Midbrain (tissue), 1 donor: ENCODE measurements at places on chromosomes 5 and 9.

DNA sequence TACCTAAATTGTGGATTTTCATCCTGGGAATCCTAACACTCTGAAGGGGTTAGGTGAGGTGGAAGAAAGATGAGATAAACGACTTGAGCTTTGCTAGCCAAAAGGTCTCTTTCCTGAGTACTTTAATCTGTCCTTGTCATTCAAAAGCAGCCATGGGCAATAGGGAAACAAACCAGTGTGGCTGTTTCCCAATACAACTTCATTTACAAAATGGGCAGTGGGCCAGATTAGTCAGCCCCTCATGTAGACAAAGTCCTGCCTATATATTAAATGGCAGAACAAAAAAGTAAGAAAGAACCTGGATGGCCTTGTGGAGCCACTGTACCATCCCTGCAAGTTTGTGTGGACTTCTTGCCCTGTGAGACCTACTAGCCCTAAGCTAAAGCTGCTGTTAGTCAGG is 51.0 kb upstream of the NFIL3 start:
- no peak for DNase-seq

DNA sequence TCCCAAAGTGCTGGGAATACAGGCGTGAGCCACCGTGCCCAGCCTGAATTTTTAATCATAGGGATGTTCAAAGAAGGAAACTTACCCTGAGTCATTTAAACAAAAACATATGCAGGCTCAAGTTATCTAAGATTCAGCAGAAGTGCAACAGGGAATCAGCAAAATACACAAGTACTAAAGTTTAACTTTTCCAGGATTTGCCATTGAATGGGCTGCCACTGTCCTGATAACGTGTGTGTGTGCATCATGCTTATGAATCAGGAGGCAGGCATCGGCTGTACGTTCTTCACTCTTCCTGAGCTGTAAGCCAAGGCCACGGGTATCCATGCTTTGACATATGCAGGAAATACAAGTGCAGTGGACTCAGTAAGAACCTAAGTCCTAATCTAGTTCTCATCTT is 48.8 kb upstream of the FST start:
- DNase-seq, result no peak

- no peak for DNase-seq
Measured at GRCh38 chr9:103978396-103978795, 115.7 kb upstream of the SMC2 start.

GRCh38 chr5:34494111-34494755 is 161.9 kb upstream of the RAI14 start:
- DNase-seq, result no peak

DNA sequence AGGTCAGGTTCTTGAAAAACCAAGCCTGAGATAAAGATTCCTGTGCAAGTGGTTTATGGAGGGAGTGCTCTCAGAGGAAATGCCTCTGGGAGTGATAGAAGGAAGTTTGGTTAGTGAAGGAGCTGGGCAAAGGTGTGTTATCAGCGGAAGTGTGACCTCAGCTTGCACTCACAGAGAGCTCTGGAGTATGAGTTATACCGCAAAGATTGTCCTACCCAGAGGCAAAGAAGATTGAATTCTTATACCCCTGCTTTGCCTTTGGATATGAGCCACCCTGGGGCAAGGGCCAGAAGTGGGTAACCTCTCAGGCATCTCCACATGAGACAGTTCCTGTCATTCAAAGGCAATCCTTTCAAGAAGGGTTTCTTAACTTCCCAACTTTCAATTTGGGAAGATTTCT is 145.6 kb downstream of the MUSK start:
- no peak for DNase-seq

DNA sequence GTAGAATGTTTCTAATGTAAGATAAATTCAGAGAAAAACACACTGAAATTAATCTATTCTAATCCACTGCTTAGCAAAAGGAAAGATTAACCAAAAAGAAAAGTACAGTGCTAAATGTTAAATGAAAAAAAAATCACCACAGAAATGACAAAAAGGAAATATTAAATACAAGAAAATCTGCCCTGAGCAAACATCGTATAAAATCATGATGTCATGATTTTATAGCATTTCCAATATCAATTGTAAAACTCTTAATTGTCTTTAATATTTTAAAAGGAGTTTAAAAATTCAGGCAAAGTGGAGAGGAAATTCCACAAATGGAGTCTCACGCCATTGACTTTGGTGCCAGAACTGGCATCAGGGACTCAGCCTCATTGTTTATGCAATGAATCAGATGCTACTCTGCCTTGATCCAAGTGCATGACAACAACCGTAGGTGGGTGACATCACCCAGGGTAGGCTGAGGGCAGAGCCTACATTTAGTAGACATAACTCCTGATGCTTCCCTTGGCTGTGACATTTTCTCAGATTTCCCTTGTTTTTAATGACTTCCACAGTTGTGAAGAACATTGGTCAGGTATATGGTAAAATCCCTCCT is 696.8 kb downstream of the SEMA5A start:
- DNase-seq, result no peak

- DNase-seq, result no peak
Measured at GRCh38 chr9:107025260-107026035, 162.5 kb downstream of the ZNF462 start.
